ENCODE measurements at places on chromosomes 6 and 20. TPM values are rescaled to one million over a fixed set of nuclear protein-coding genes. Genes with fewer than 3 reads are reported as not detected.

DNA sequence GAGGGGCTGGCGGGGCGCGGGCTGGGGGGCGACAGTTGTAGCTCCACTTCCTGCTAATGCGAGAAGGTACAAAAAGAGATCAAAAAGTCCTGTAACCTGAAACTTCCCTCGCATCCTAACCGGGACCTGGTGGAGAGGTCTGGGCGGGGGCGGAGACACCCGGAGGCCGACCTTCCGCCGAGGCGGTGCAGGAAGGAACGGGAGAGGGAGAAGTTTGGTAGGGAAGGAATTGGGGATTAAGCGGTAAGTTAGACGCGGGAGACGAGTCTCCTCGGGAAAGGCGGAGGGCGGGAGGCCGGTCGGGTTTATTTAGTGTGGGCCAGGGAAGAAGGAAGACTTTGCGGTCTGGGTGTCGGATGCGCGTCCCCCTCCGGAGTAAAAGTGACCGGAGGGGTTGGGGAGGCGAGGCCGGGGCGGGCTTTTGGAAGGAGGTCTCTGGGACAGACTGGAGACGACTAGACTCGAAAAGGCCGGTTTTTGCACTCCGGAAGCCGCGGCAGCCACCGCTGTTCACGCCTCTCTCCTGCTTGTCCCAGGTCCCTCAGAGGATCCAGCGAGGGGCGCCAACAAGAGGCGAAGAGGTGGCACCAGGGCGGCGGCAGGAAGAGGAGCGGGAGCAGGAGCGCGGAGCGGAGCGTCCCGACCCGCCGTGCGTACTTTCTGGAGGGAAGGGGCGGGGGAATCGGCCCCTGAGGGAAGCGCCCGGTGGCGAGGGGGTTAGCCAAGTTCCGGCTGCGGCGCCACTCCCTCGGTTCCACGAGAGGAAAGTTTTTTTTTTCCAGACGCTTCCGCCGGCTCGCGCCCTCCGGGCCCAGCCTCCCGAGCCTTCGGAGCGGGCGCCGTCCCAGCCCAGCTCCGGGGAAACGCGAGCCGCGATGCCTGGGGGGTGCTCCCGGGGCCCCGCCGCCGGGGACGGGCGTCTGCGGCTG, 734 bp downstream of the TPBG start:
- no peak for DNase-seq

DNA sequence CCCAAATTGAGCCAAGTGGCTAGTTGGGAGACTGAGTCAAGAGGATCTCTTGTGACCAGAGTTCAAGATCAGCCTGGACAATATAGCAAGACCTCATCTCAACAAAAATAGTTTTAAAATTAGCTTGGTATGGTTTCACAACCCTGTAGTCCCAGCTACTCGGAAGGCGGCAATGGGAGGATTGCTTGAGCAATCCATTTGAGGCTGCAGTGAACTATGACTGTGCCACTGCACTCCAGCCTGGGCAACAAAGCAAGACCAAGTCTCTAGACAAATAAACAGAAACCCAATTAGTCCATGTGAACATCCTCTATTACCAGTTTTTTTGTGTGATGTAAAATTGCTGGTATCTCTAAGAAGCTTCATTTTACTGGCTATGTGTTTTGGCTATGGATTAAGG, 106.2 kb downstream of the TULP4 start:
- no peak for DNase-seq

DNA sequence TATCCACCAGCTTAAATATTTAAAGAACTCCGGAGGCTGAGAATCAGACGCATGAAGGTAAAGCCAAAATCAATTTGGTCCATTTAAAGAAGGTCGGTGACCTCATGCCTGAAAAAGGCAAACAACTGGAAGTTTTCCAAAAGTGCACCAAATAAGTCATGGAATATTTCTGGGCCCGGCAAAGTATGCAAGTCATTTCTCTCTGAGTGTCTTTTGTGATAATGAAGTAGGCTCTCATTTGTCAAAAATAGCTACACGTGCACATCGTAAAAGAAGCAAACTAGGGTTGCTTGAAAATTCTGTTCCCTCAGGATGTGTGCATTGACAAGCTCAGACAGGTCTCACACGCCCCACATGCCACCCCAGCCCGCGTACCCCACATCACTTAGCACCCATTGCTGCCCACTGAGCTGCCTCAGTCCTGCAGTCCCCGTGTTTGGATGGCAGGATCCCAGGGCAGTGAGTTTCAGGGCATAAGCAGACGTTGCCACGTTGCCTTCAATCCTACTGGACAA, 20.5 kb upstream of the PYGB start:
- no peak for DNase-seq

Gene NRN1
- total RNA-seq: 7.4 TPM

Gene CBLN4
- total RNA-seq: not detected

Gene PHACTR3
- not detected for total RNA-seq
